Activated CD4-positive, alpha-beta memory T cell treated with anti-CD3 and anti-CD28 coated beads for 36 hours (primary cell): ENCODE measurements at places on chromosomes 1 and 21. TPM values are rescaled to one million over a fixed set of nuclear protein-coding genes. Genes with fewer than 3 reads are reported as not detected.

Gene ETV3L
- not detected for total RNA-seq

DNA sequence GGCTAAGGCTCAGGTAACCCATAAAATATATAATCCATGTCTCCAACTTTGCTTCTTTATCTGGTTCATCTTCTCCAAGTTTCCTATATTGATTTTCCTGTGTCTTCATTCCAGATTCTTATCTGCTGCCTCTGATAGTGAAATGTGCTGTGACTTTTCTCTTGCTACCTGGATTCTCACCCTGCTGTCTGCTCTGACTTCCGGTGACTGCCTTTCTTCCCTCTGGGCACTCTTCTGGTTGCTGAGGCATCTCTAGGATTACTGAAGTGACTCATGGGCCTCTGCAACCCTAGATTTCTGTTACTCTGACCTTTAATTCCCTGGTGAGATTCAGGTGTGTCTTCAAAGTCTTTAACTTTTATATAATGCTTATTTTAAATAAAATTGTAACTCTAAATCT is 46.9 kb downstream of the GIPC2 start:
- no peak overlapping the region for H3K4me3 ChIP-seq
- no peak overlapping the region for H3K27ac ChIP-seq
- H3K36me3 ChIP-seq = no peaks in the 10 kb centered on the region
- no peaks in the 10 kb centered on the region for H3K4me1 ChIP-seq

Gene DMRTA2
- not detected for total RNA-seq

GRCh38 chr1:89332461-89332860 is 31.4 kb upstream of the GBP6 start:
- H3K36me3 ChIP-seq = no peaks in the 10 kb centered on the region
- no peaks in the 10 kb centered on the region for H3K27me3 ChIP-seq
- no peak for DNase-seq
- no peak overlapping the region for H3K27ac ChIP-seq
- H3K4me1 ChIP-seq = no peaks in the 10 kb centered on the region
